ENCODE measurements at places on chromosomes 5 and 9.

DNA sequence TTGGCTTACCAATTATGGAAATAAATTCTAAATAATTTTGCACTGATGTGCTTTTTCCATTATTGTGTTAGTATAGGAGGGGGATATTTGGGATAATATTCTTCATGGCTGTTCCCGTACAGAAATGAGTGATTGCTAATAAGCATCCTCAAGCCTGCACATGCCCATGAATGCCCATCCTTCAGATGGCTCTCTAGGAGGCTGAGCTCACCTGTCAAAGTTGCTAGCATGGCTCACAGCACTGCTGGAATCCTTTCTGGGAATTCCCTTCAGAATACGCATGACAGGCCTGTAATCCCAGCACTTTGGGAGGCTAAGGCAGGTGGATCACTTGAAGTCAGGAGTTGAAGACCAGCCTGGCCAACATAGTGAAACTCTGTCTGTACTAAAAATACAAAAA, 124.1 kb downstream of the NXNL2 start:
- DNase-seq: no peak

DNA sequence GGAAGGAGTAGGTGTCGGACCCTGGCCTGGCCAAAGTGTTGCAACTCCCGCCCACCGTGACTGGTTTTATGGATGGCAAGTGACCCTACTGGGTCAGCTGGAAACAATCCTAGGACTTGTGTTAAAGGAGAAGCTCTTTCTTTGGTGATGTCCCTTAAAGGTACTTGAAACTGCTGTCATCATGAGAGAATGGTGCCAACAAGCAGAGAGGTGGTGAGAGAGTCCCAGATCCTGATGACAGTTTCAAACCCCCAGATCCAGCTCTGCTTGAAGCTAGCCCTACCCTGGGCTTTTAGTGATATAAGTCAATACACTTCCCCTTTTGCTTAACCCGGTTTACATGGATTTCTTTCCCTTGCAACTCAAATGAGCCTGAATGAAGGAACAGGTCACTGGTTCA, 72.5 kb upstream of the UBTD2 start:
- DNase-seq: no peak

GRCh38 chr9:107336718-107337360, 53.8 kb downstream of the RAD23B start:
- peak; percentile 95 for DNase-seq

DNA sequence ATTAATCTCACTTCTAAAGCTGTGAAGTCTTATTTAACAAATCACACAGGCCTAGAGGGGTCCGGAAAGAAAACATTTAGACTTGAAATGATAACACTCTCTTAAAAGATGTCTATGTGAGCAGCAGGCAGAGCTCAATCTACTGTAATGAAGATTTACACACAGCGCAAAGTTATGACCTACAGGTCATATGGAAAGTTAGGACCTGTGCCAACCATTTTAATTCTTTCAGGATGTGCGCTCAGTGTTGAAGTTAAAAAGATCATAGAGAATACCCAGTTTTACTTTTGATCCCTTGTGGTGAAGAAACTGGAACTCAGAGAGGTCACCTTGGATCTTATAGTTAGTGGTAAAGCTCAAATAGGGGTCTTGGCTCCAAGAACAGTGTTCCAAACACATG, 3.1 kb upstream of the CREBRF start:
- no peak for DNase-seq

GRCh38 chr5:135254183-135254582, 144.8 kb downstream of the MACROH2A1 start:
- no peak for DNase-seq

- no peak for DNase-seq
These were observed 22.8 kb upstream of the TNFAIP8 start for GRCh38 chr5:119332978-119333401.

GRCh38 chr9:33837138-33837537, 20.2 kb downstream of the UBE2R2 start:
- no peak for DNase-seq

- DNase-seq: no peak
These were observed 816.2 kb upstream of the GRAMD2B start for GRCh38 chr5:125607018-125607417.

DNA sequence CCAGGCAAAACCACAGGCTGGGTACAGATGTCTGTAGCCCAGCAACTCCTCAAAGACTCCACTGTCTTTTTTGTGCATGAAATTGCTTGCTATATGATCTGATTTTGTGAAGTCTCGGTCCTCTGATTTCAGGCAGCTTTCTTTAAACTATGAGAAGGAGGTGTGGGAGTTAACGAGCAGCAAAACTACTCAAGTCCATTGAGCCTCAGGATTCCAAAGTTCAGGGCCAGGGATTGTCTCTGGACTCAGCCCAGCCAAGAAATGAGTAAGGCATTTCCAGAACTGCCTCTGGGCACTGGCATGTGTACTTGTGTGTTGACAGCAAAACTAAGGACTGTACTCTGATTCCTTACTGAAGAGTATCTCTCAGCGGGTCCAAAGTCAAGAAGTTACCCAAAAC, 53.4 kb upstream of the GLIS3 start:
- peak; percentile 35 for DNase-seq

DNA sequence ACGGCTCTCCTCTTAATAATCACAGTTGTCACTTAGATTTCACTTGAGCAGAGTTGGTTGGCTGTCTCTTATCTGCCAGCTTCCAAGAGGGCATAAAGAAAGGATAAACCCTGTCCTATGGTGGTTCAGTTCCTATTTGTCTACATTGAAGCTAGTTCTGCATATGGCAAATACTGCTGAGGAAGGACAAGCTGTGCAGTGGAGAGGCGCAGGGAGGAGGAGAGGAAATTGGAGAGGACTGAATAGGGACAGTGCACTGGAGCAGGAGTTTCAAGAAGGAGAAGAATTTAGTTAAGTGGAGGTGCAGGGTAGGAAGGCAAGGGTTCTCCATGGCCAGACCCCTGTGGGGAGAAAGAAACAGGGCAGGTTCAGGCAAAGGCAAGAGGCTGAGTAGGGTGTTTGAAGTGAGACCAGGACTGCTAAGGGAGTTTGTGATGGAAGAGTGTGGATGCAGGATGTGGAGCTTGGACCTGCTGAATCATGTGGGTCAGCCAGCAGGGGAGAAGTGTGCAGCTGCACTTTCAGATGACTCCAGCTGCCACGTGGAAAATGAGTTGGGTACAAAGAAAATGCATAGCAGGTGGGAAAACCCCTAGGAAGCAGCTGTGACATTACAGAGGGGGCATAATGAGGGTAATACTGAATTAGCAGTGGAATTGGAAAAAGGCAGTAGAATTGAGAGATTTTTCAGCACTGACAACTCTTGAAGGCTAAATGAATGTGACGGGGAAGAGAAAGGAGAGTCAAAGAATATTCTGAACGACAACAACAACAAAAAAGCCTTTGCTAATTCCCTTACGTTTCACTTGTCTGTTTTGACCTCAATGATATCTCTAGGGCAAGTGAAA, 66.8 kb downstream of the MAMDC2 start:
- no peak for DNase-seq

GRCh38 chr5:73411936-73412596, 36.5 kb downstream of the FOXD1 start:
- no peak for DNase-seq

- no peak for DNase-seq
These were observed 56.1 kb downstream of the MED27 start for GRCh38 chr9:132023419-132024180.

DNA sequence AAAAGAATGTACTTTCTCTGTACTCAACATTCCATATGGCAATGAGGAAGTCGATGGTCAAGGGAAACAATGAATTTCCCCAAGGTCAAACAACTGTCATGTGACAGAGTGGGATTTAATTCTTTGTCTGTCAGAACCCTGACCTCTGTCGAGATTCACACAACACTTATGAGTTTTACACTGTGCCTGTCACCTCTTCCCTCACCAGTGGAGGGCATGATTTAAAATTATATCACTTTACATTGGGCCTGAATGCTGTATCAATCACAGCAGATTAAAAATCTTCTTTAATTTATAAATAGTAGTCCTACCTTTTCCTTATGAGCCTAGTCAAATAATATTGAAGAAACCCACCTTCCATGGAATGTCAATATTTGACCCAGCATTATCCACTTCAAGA, 276.7 kb downstream of the CDH10 start:
- no peak for DNase-seq

DNA sequence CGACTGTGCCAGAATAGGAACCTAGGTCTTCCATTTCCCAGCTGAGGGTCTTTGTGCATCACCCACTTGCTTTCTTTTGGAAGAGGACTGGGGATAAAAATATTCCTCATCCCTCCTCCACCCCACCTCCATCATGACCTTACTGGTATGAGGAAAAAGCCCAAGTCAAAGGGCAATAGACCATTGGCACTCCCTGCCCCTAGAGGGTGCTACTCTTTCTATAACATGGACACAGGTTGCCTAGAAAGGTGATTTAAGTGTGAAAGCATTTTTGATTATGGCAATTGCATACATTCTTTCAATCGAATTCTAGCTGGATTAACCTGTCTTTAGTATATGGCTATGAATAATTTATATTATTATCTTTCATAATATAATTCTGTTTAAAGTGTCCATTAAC, 22.8 kb upstream of the ZNF618 start:
- DNase-seq: no peak

DNA sequence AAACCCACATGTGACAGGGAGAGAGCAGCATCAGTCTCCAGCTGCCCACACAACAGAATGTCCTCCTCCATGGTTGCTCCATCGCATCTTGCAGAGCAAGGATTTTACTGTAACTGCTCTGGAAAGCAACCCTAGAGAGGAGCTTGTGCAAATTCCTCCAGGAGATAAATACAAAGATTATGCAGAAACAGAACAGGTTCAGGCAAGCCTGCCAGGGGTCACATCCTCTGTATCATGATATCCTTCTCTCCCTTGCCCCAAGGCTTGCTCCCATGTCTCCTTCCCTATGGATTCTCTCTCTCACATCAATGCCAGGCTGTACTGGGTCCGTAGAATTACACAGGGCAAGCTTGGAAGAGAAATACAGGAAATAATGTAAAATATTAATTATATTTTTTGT, 226.0 kb downstream of the MPDZ start:
- no peak for DNase-seq

DNA sequence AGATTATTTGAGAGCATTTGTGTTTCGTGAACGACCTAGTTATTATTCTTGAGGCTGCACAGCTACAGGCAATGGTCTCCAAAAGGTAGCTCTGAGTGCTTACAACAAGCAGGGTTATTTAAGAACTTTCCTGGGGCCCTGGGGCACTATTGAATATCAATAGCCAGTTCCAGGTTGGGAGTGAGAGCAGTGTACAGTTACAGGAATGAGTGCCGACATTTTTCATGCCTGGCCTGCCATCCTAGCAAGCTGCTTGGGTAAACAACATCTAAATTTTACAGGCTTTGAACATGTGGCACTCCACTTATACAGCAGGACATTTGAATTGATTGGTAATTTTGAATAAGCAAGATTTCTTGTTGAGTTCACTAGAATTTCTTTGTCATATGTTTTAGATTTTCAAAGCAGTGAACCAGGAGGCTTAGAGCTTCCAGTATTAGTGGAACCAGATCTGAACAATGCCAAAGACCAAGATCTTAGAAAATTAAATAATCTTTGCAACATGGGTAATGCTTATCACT, 171.9 kb upstream of the GDNF start:
- DNase-seq: no peak

DNA sequence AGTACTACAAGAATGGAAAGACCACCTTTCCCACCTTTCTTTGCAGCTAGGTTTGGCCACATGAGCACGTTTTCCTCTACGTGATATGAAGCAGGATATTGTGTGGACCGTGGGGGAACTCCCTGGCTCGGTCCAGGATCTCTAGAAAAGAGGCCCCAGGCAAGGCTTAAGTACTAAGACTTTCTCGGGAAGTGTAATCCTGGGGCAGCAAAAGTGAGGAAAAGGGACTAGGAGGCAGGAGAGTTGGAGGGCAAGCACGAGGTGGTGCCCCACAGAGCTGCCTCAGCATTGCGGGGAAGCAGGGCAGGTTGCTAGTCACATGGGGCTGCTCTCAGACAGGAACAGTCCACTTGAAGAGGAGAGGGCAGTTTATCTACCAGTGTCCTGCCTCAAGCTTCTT, 235.1 kb downstream of the GADD45G start:
- no peak for DNase-seq

All from T47D (cell line).